Motor neuron (in vitro differentiated cells): ENCODE measurements at places on chromosomes 3 and 15. TPM values are rescaled to one million over a fixed set of nuclear protein-coding genes. Genes with fewer than 3 reads are reported as not detected.

The IQSEC1 gene
- 21.4 and 23.4 TPM in 2 replicates for total RNA-seq

The PPARG gene
- 9.9 and 10.3 TPM in 2 replicates for total RNA-seq

The NPAP1 gene
- 0.21 and 0.37 TPM in 2 replicates for total RNA-seq

The GOLGA8R gene
- total RNA-seq: 0.50 and 0.55 TPM in 2 replicates

The CYP8B1 gene
- 0.73 and 0.81 TPM in 2 replicates for total RNA-seq
